Gastrocnemius medialis (tissue), 4 donors: ENCODE measurements at places on chromosomes 7 and 10. TPM values are rescaled to one million over a fixed set of nuclear protein-coding genes. Genes with fewer than 3 reads are reported as not detected.

DNA sequence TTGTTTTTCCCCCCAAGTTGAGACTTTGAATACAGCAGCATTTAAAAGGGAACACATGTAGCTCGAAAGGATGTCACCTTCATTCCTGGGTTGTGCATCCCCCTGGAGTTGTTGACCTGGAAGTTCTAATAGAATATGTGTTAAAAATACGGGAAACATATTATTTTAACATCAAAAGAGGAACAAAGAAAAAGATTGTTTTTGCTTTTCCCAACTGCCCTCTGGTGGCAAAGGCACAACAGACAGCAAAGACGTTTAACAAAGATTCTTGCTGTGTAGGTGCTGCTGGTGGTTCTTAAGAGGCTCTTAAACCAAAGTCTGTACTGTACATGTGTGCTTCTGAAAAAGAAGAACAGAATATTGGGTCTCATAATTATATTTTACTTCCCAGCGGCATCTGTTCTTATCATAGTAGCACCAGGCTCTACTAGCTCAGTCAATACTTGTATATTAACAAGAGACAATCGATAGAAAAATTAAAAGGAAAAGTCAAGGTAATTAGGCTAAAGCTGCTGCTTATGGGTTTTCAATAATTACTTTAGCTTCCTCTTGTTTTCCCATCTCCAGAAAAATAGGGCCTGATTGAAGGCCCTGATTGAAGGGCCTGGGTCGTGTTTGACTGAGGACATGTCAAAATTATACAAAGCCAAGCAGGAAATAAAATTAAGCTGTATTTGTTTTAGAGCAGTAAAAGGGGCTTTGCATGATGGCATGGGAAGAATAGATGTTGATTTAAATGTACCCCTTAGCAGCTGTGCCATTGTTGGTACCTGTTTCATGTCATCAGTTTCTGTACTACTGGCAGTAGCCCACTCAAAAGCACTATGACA is 384.2 kb upstream of the LRGUK start:
- no peak for DNase-seq

GRCh38 chr7:86453454-86453853 is 190.3 kb upstream of the GRM3 start:
- DNase-seq: no peak

Gene GFRA1
- total RNA-seq: 34.2 TPM

Gene DNAJC1
- 56.4 TPM for total RNA-seq

Gene NUTM2A
- 1.1 TPM for total RNA-seq
